Epithelial cell of prostate (primary cell): ENCODE measurements at places on chromosomes 6 and 20.

DNA sequence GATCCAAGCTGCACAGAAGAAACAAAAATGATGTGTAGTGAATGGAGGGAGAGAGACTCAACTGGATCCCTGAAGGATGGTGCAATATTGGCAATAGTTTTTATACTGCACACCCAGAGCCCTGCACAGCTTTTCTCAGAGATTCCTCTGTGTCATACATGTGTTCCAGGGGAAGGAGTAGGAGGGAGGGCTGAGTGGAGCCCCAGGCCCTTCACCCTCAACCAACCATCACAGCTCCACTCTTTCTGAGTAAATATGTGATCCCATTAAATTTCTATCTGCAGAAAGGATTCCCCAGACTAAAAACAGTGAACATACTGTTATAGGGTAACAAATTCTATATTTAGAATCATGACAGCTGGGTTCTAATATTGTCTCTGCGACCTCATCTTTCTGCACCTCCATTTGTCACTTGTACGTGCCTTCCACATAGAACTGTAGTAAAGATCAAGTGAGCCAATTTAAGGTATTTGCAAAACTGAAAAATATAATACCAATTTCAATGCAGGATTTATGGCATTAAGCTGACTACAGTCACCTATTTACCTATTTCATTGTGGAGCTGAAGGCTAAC lies 421.4 kb upstream of the NRSN1 start:
- no peak for DNase-seq

- DNase-seq = no peak
Observed at GRCh38 chr20:63210011-63210605, 5.8 kb downstream of the YTHDF1 start.

DNA sequence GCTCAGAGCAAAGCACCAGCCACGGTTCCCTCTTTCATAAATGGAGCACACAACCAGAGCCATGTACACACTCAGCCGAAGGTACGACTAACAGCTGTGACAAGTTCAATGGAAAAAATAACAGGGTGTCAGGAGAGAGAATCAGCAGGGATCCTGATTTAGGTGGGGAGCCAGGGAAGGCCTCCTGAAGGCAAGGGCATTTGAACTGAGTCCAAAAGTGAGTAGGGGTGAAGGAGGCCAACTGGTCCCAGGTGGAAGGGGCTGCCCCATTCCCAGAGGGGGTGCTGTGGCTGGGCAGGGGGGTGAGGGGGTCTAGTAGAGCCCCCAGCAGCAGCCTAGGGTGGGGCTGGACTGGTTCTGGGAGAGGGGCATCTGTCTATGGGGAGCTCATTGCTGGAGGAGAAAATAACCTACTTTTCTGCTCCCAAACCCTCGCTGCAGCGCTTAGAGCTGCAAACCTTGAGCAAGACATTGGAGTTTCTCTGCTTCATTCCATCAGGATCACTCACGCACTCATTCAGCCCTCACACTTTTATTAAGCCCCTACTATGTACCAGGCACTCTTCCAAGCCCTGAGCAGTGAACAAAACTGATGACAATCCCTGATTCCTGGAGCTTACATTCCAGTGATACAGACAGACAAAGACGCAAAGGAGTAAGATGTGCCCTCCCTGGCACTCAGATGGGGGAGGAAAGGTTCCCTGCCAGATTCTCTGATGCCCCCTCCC lies 113.5 kb downstream of the TOX2 start:
- DNase-seq = no peak

DNA sequence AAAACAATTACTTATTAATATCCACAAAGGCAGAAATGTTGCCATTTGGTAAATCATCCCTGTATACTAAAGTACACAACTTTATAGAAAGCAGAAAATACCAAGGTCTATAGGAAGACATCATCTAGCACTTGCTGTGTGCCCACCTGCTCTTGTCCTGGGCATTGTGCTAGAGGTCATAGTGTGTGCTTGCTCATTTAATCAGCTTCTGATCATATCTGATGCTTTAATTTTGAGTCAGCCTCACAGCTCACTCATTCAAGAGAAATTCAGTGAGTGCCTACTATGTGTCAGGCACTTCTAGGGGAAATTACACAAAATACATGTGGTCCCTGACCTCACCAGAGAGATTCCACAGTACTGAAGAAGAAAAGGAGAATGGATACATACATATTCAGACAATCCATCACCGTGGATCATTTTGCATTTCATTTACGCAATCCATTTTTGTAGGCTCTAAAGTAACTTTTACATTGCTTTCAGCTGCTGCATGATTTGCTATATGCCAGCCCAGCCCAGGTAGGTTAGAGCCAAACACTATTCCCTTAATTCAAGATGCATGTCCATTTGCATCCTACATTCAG lies 167.9 kb upstream of the MCHR2 start:
- no peak for DNase-seq

DNA sequence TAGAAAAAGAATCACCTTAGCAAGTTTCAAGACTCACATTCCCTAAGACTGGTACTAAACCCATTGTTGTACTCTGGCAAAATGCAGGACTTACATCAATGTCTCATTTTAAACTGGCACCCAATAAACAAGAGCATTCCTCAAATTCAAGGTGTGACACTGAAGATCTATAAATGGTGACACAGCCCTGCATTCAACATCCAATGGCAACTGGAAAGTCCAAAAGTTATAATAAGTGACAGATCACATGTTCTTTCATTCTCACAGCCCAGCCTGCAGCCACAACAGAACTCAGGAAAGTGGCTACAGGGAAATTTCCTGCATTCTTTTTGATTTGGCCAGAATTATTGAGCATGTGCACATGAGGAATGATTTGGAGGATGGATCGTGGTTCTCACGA lies 57.5 kb downstream of the MBOAT1 start:
- no peak for DNase-seq

DNA sequence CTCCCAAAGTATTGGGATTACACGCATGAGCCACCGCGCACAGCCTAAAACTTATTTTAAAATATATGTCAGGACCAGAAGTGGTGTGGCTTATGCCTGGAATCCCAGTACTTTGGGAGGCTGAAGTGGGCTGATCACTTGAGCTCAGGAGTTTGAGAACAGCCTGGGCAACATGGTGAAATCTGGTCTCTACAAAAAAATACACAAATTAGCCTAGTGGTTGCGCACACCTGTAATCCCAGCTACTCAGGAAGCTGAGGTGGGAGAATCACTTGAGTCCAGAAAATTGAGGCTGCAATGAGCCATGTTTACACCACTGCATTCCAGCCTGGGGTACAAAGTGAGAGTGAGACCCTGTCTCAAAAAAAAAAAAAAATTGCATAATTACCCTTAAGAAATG lies 13.7 kb downstream of the PXT1 start:
- DNase-seq = no peak

DNA sequence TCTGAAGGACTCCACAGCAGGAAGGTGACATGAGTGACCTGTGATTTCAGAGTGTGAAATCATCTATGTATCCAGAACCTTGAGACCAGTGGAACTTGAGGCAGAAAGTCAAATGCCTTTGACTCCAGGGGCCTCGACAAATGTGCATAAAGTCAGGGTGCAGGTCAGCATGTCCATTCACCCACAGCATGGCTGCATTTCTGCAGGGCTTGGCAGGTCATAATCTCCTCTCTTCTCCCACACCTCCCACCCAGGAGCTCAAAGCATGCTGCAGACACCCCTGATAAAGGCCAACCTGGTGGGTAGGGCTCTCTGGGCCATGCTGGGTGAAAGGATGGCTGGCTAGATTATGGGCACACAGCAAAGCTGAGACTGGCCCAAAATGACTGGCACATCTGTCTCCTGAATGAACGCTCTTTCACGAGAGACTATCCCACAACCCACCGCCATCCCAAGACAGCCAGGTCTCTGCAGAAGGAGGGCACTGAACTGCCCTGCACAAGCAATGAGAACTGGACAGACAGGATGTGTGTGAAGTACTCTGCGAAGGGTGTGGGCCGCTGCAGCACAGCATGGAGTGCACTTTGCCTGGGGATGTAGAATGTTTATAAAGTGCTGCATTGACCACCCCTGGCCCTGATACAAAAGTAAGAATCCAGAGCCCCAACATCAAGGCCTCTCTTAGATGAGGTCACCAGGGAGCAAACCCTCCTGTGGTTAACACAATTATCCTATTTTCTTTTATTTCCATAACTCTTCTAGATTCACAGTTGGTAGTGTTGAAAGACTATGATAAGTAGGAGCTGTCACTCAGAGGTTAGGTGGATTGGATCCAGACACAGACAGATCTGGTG lies 78.2 kb upstream of the NXT1 start:
- no peak for DNase-seq

- no peak for DNase-seq
Observed at GRCh38 chr6:111399626-111400025, 83.4 kb downstream of the REV3L start.

- no peak for DNase-seq
Observed at GRCh38 chr20:62822788-62823651, 6.2 kb downstream of the COL9A3 start.

GRCh38 chr6:157716251-157716995 lies 106.6 kb upstream of the SNX9 start:
- DNase-seq = no peak

GRCh38 chr6:167568407-167569024 lies 243.6 kb downstream of the TTLL2 start:
- no peak for DNase-seq

DNA sequence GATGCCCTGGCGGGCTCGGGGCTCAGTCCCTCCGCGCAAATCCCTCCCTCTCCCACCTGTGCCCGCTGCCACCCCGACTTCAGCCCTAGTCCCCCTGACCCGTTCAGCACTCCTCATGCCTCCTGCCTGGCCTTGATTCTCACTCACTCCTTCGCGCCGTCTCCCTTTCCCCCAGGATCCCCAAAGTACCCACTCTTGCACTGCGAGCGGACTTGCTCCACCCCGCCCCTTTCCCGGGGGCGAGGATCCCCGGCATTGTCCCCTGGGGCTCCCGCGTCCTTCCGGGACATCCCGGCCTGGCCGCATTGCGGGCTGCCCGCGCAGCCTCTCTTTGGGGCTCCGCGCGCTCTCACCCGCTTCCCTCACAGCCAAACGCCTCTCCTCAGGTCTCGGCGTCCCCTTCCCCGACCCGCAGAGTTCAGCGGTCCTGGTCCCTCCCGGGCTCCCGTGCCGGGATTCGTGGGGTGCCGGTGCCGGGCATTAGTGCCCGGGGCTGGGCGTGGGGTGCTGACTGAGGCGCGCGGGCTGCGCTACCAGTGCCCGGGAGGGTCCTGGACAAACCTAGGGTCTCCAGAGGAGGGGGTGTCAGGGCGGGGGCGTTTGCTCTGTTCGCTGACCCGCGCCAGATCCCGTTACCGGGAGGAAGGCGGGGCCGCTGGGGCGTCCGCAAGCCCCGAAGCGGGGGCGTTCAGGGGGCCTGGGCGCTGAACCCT lies 45.5 kb upstream of the SUPT3H start:
- no peak for DNase-seq

- no peak for DNase-seq
Observed at GRCh38 chr6:153032255-153032882, 29.9 kb upstream of the MTRF1L start.

GRCh38 chr6:47437592-47437991 lies 40.0 kb upstream of the CD2AP start:
- no peak for DNase-seq

DNA sequence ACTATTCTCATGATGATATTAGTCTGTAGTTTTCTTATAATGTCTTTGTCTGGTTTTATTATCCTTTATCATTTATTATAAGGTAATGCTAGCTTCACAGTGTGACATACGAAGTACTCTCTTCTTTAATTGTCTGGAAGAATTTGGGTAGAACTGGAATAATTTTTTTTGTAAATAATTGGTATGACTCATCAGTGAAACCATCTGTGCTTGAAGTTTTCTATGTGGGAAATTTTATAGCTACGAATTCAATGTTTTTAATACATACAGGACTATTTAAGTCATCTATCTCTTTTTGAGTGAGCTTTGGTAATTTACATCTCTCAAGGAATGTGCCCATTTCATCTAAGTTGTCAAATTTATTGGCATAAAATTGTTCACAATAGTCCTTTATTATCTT lies 86.3 kb downstream of the SOD2 start:
- no peak for DNase-seq

DNA sequence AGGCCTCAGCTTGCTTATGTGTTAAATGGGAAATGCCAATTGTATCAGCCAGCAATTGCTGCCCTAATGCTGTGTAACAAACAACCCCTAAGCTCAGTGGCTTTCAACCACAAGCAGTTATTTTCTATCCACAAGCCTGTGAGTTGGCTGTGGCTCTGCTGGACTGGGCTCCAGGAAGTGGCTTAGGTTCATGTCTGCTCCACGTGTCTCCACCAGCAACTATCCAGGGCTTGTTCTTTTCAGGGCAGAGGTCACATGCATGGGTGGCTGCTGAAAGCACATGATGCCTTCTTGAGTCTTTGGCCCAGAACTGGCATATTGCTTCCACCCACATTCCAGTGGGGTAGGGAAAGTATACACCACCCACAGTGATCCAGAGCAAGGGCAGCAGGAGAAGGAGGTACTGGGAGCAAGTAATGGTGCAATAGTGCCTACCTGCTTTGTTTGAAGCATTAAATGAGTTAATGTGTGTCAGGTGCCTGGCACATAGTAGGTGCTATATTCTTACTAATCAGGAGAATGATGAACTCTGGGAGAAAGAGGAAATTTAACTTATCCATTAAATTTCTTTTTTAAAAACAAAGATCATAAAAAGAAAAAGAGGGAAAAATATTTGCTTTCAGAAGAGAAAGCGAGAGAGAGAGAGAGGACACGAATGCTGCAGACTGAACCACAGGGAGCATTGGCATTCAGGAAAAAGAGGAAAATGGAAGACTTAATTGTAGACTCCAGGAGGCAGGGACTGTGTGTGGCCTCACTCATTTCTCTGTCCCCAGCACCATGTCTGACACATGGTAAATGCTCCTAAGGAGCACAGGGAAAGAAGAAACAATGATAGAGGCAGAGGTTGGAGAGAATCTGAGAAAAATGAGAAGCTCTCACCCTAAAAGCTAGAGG lies 25.2 kb upstream of the RNF24 start:
- DNase-seq = no peak

- no peak for DNase-seq
Observed at GRCh38 chr20:2890742-2891141, 17.5 kb downstream of the PTPRA start.

DNA sequence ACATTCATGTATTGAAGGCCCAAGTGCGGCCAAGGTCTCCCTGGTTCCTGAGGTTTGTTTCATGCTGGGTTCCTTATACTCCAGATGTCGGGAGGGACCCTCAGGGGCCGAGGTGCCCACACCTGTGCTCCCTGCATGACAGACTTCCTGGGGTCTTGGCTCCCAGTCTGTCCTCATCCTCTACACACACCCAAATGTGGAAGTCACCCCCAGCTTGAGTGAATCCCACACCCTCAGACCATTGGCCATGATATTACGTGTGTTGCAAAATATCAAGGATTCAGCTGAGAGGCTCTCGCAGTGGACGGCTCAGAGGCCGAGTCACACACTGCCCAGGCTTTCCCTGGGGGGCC lies 82.2 kb upstream of the DUSP22 start:
- DNase-seq = no peak

GRCh38 chr6:82160255-82160990 lies 87.1 kb downstream of the IBTK start:
- DNase-seq = no peak
